ENCODE measurements at places on chromosomes 6 and 20.
A peak's percentile ranks its signal among the peaks of the same experiment; 100 is the strongest.

GRCh38 chr6:105898286-105898685, 187.8 kb upstream of the PRDM1 start:
- DNase-seq, result no peak

DNA sequence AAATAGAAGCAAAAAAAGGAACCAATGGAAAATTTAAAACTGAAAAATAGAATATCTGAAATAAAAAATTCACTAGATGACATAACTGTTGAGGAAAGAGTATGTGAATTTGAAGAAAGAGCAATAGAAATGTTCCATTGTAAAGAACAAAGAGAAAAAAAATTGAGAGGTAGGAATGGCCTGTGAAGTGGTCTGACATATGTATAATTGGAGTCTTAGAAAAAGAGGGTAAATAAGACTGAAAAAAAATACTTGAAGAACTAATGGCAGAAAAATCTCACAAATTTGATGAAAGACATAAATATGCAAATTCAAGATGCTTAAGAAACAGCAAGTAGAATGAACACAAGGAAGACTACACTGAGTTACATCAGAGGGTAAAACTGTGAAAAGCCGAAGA, 93.4 kb downstream of the QKI start:
- no peak for DNase-seq

DNA sequence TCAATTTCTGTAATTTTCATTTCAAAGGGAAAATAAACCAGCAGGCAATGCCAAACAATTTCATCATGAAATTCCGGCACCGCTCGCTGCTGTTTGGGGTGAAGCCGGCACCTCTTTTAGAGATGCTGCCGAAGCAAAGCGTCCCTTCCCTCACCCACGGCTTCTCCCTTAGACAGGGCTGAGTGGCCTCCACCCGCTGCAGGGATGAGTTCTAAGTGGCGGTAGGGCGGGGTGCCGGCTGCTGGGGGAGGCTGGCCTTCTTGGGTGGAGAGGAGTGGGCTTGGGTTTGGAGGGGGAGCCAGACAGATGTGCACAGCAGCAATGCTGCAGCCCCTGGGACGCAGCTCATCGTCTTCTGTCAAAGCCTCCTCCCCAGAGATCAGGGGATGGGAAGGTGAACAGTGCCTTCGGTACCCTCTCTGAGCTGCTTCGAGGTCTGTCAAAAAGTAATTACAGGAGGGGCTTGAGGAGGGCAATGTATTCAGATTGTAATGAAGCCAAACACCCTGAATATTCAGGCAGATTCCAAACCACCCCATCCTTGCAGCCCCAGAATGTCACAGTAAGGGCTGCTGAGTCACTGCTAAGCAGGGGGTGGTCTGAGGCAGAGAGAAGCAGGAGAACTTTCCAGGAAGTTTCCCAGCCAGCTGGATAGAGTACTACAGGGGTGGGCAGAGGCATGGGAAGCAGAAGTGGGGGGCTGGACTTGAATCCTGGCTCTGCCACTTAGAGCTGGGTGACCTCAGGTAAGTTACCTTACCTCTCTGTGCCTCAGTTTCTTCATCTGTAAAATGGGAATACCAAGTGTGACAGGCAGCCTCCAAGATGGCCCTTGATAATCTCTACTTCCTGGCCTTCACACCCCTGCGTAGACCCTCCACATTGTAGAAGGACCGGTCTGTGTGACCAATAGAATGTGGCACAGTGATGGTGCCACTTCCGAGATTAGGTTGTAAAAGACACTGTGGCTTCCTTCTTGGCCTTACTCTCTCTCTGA, 96.6 kb downstream of the SULF2 start:
- no peak for DNase-seq

GRCh38 chr6:21085643-21086042, 507.9 kb upstream of the SOX4 start:
- no peak for DNase-seq

- DNase-seq, result peak; percentile 22
These were observed 34.4 kb downstream of the CDH26 start for GRCh38 chr20:59992526-59993084.

GRCh38 chr20:40390654-40391053, 298.4 kb downstream of the MAFB start:
- DNase-seq, result no peak

- peak; percentile 90 for DNase-seq
These were observed 40.1 kb upstream of the PTCHD4 start for GRCh38 chr6:48151142-48151541.
